ENCODE measurements at places on chromosomes 13 and 19. TPM values are rescaled to one million over a fixed set of nuclear protein-coding genes. Genes with fewer than 3 reads are reported as not detected.

ZBTB32 gene
- not detected for total RNA-seq

DNA sequence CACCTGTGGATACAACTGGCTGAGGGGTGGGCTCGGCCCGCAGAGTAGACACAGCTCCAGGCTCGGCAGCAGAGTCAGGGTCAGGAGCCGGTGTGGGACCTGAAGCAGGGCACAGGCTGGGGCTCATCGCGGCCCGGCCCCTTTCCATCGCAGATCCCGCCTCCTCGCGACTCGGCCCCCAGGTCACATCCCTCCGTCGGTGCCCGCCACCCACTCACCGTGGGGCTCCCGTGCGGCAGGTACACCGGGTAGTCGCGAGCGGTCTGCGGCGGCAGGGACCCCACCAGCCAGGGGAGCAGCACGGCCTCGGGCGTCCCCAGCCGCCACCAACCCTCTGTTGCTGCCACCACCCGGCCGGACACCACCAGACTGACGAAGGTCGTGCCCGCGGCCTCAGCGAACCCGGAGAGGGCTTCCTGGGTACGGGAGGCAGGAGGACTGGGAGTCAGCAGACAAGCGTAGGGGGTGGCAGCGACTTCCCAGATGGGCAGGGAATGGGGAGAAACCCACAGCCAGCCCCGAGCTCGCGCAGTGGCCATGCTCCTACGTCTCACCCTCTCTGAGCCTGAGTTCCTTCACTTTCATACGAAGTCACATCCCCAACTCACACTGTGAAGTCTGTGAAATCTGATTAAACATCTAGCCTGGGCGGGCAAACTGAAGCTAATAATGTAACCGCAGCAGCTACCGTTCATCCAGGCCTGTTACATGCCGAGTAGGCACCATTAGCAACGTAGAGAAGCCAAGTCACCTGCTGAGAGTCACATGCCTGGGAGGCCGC, 3.7 kb downstream of the FUZ start:
- DNase-seq = no peak

GRCh38 chr13:30928978-30929377, 3.5 kb upstream of the TEX26 start:
- no peak for DNase-seq

DNA sequence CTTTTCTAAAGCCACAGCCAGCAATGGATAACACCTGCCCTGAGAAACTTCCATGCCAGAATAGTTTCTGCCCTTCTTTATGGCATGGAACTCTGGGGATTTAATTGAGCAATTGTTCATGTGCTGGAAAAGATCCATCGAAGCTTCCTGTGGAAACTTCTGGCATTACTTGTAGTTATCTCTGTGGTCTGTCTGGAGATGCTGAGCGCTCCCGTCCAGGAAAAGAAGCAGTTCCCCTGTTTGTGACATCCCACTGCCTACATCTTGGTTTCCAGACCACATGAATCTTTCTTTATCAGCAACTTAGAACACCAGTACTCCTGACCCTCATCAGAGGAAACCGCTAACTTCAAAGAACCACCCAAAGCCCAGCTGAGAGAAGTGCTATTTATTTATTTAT, 24.6 kb downstream of the FLT1 start:
- no peak for DNase-seq

PPP1R13L gene
- total RNA-seq = 48.7 TPM

- no peak for DNase-seq
These were observed 89.0 kb downstream of the FGF14 start for GRCh38 chr13:102312841-102313240.

CBY2 gene
- total RNA-seq = not detected

DNA sequence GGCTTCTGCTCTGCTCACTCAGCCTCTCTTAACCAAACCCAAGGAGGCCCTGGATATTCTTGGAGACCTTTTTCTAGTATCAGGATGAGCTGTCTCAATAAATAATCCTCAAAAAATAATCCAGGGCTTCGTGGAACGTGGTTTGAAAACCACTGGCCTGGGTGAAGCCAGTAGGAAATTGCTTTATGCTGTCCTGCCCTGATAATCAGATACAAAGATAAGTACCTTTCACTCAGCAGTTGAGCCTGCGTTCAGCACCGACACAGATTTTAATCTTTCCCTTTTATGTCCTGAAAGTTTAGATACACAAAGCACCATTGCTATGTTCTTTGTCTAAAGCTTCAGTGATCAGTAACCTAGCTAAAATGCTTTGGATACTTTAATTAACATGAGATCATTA, 460.0 kb downstream of the RFC3 start:
- no peak for DNase-seq
